Activated CD8-positive, alpha-beta memory T cell treated with anti-CD3 and anti-CD28 coated beads for 1 hour (primary cell): ENCODE measurements at places on chromosomes 16 and 17.
A peak's percentile ranks its signal among the peaks of the same experiment; 100 is the strongest.

DNA sequence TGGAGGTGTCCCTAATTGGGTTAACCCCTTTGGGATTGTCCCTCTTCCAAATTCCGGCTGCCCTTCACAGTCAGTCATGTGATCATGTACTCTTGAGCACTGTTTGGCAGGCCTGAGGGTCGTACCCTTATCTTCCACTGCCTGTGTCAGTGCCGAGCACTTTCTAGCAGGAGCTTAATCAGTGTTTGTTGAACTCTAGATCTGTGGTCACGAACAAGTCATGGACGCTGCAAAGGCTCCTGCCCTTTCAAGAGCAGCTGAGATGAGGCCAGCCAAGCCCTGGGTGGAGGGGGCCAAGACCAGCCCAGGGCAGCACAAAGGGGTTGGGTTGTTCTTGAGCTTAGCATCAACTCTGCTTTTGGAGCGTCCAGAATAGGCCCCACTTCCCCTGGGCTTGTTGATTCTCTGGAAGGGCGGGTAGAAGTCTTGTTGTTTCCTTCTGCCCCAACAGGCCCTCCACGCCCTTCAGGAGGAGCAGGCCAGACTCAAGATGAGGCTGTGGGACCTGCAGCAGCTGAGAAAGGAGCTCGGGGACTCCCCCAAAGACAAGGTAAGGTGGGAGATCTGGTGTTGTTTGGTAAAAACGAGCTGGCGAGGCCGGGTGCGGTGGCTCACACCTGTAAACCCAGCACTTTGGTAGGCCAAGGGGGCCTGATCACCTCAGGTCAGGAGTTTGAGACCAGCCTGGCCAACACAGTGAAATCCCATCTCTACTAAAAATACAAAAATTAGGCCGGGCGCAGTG, 5.3 kb downstream of the IFI35 start:
- no peak for DNase-seq

DNA sequence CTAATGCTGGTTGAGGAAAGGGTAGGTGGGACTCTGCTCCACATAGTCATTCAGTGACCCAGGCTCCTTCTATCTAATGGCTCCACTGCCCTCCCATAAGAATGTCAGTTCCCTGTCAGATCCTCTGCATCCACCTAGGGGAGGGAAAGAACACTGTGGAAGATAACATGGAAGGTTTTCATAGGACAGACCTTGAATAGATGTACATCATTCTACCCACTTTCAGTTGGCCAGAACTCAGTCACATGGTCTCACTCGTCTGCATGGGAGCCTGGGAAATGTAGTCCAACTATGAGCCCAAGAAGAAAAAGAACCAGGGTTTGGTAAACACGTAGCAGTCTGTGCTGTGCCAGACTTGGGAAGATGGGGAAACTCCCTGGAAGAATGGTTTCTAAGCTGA, 27.1 kb upstream of the SCNN1B start:
- DNase-seq, result no peak

DNA sequence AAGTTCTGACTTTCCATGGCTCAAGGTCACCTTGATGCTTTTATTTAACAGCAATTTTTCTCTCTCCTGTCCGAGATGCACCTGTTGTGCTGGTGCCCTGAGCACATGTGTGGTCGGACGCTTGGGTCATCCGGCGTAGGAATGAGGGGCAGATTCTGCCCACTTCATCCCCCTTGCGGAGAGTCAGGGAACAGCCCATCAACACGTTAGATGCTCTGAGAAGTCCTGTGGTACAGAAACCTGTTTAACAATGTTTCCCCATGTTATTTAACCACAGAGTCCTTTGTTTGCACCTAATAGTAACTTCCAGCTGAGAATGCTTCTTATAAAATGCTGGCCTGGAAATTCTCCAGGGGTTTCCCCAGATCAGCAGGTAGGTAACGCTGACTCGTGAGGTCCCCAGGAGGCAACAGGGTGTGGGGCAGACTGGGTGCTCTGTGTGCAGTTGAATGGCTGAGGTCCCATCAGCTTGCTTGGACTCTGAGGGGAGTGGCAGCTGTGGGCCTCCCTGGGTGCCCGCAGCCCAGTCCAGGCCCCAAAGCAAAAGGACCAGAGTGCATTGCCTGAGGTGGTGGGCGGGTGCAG, 17.8 kb downstream of the DOC2B start:
- no peak for DNase-seq

GRCh38 chr17:49739641-49740271, 24.2 kb downstream of the FAM117A start:
- peak; percentile 92 for DNase-seq

DNA sequence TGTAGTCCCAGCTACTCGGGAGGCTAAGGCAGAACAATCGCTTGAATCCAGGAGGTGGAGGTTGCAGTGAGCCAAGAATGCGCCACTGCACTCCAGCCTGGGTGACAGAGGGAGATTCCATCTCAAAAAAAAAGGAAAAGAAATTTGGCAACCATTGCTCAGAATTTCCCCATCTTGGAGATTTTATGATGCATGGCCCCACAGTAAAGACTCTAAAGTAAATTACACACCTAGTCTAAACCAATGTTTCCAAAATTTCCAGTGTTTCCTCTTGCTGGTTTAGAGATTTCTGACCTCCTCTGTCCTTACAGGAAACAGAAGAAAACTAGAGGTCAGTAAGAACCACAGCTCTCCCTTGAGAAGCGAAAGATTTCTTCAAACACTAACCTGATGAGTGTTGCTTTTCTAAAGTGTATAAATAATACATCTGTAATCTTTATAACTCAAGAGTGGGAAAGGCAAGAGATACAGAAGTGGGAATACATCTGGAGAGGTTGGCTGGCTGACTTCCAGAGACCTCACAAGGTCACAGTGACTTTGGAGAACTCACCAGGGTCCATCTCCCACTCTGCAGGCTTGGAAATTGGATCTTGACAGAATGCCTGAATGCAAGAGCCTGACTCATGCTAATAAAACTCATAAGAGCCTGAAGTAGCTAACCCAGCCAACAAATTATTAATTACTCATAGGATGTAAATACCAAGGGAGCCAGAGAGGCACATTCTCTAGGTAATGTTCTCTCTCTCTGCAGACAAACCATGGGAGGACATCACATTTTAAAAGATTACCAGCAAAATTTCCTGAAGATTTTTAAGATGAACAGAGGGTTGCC, 8.8 kb downstream of the ADAT1 start:
- DNase-seq, result no peak

DNA sequence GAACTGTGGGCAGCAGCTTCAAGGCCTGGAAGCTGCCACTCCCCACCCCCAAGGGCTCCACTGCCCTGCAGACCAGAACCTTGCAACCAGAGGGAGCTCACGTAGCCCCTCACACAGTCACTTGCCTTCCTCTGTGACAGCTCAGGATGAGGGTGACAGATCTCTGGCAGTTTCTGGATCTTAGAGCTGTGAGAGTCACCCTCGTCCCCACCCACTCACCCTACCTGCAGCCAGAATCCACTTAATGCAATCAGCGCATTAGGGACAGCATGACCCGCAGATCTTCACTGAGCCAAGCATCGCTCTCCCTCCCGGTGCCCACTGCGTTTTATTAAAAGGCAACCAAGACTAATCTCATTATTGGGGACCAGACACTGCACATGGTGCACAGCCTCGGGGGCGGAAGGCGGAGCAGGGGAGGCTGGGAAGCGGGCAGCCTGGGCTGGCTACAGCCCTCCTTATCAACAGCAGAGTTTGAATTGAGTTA, 3.5 kb downstream of the CYB561 start:
- no peak for DNase-seq

DNA sequence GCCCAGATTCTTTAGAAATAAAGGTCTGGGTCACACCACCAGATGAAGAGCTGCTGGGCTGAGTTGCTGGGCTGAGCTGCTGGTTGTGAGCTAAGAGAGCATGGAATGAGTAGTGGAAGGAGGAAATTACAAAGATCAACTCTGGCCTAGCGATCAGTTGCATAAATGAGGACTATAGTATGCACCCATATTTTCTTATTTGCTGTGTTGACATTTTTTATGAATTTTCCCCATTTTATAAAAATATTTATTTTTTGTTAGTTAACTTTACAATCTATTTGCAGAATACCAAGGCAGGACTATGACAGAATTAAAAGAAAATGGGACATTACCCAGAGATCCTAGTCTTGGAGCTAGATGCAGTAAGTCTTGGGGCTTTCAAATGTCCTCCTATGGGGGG, 23.6 kb upstream of the SLC13A2 start:
- no peak for DNase-seq

GRCh38 chr16:58418601-58419000, 26.3 kb downstream of the GINS3 start:
- DNase-seq, result no peak

DNA sequence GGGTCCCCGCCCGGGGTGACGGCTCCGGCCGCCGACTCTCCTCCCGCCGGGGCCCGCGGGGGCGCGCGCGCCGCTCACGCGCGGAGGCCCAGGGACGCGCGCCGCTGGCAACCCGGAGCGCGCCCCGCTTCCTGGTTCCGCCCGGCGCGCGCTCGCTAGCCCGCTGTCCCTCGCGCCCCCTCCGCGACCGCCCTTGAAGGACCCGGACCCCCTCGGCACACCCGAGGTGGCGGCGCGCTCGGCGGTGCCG, at the start of gene STAT5B:
TSS of gene STAT5B (minus strand) at position 33 of the 250 bp plus-strand sequence. CDS start 44,264 bp downstream, outside the sequence.
- DNase-seq, result no peak

GRCh38 chr17:76528528-76529223, 8.8 kb downstream of the CYGB start:
- DNase-seq, result no peak

DNA sequence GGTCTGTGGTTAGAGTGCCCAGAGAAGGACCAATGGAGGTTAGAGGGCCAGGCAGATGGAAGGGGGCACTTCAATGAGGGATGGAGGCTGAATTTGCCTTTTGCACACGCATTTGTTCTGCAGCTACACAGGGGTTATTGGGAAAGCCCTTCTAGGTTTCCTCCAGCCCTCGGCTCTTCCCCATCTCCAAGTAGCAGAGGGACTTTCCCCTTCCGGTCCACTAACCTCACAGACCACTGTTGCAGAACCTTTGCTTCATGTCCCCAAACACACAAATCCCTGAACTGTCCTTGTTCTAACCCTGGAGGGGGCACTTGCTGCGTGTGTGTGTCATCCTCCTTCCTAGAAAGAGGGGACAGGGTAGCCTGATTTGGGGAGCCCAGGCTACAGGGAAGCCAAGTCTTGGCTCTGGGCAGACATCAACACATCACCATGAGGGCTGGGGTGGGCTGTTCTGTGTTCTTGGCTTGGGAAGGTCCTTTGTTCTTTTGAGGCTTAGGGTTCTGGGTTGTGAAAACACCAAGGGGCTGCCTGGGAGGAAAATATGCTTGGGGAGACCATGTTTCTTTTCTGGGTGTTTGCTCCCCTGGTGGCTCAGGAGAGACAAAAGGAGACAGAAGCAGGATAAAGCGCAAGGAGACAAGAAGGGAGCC, 7.3 kb upstream of the NR1D1 start:
- no peak for DNase-seq

DNA sequence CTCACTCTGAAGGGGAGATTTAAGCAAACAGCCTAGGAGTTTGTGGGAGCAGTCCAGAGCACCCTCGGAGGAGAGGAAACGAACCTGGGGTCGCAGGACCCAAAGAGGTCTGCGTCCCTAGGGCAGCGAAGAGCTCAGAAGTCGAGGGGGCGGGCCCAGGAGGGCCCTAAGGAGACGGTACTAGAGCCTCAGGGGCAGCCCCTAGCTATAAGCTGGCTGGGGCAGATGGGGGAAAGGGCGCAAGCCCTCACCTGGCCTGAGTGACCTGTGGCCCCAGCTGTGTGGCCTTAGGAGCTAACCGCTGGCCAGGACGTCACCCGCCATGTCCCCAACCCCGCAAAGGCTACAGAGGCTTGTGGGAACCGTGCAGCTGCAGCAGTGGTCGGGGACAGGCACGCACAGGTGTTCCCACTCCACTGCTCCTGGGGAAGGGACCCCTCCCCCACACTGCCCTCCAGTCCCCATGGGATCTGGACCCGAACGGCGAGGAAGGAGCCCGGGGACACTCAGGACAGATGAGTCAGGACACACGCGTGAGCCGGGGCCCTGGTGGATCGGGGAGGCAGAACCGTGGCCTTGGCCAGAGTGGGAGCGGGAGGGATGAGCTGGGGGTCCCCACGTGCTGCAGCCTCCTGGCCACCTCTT, 2.0 kb upstream of the CTRB2 start:
- no peak for DNase-seq

DNA sequence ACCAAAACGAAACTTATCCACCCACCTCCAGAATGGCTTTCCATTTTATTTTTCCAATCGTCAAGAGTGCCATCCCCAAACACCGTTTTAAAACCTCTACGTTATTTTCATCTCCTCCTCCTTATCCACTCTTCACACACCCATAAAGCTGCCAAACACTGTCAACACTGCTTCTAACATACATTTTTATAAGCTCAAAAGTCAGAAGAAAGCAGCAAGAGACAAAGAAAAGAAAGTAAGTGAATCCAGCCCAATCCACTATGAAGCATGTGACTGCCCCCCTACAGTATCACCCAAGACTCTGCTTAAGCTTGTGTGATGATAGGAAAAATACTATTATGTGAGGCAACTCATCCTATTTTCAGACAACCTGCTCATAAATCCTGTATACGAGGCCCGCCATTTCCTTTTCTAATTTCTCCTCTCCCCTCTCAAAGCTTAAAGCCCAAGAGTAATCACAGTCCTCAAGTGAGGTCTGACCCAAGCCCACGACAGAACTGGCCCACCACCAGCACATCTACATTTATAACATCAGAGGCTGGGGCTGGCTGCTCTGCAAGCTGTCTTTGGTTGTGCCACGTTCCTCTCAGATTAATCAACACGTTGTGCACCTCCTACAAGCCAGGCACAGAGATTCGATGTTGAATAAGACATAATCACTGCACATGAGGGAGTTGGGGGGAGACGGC, 16.3 kb downstream of the USP31 start:
- DNase-seq, result no peak

- no peak for DNase-seq
These were observed 30.2 kb upstream of the ABCC3 start for GRCh38 chr17:50604513-50604912.

GRCh38 chr16:72873044-72873443, 174.9 kb downstream of the ZFHX3 start:
- DNase-seq, result no peak

DNA sequence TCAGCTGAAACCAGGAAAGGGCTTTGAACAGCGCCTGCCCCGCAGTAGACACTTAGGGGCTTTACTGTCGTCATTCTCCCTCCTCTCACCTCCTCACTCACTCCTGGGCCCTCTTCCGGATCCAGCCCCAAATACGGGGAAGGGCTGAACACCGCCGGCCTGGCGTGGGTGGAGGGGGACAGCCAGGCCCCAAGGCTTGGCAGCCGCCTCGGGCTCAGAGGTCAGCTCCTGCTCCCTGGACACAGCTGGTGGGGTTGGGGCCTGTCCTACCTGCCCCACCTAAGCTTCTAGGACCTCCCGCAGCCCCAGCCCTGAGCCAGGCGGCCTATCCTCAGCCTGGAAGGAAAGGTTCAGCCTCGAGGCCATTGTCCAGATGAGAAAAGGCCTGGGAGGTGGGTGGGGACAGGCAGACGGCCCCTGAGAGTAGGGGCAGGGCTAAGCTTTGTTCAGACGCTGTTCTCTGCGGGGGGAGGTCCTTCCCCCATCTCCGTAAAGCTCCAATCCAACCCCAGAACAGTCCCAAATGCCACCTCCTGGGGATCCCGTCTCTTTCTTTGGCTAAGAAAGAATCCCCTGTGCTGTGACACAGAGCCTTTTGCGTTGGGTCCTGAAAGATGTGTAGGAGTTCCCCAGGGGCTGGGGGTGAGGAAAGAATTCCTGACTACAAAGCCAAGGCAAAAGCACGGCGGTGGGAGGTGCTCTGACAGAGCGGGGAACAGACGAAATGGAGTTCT, 881 bp upstream of the LLGL1 start:
- no peak for DNase-seq

GRCh38 chr16:85911251-85911930, 12.4 kb downstream of the IRF8 start:
- DNase-seq, result no peak
